ENCODE measurements at places on chromosomes 6 and 20. TPM values are rescaled to one million over a fixed set of nuclear protein-coding genes. Genes with fewer than 3 reads are reported as not detected.

GRCh38 chr6:79821859-79822258 lies 125.5 kb downstream of the ELOVL4 start:
- no peak for DNase-seq

GRCh38 chr6:47321577-47321976 lies 11.9 kb upstream of the TNFRSF21 start:
- DNase-seq: no peak

DNA sequence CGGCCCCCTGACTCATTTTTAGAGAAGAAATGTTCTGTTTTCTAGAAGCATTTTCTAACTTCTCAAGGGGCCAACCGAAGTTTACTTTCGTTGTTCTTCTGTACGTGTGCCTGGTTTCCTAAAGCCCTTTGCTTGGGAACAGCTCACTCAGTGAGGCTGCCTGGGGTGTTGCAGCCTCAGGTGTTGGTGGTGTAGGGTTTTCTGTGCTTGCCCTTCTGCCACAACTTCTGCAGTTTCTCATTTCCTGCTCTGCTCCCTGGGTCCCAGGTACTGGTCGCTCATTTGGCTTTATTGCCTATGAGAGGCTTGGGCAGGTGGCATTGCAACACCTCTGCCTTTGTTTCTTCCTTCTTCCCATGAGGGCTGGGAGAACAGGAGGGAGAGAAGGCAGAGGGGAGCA lies 278.3 kb downstream of the SOX4 start:
- no peak for DNase-seq

GRCh38 chr20:37342231-37343177 lies 3.4 kb upstream of the SRC start:
- DNase-seq: no peak

DNA sequence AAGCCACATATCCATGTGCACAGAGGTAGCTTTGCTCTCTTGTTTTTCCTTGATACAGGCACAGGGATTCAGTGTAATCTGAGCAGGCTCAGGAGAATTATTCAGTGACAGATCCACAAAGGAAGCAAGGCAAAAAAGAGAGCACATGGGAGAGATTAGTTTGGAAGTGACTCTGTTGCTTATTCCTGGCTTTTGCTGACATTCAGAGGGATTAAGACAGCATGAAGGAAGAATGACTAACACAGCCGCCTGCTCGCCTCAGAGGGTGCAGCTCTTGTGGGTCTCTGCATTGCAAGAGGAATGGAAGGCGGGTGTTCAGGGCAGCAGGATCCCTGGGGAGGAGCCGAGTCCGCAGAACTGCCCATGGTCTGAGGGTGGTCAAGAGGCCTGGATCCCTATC lies 203.4 kb upstream of the KCNQ5 start:
- DNase-seq: no peak

FOXQ1 gene
- not detected for total RNA-seq
